ENCODE measurements at places on chromosomes 7 and 10.

- DNase-seq: no peak
Observed at GRCh38 chr10:48978318-48978717, 38.7 kb upstream of the LRRC18 start.

GRCh38 chr7:86815556-86815955, 171.8 kb downstream of the GRM3 start:
- DNase-seq: no peak

GRCh38 chr7:39360766-39361165, 205.4 kb upstream of the YAE1 start:
- no peak for DNase-seq

- no peak for DNase-seq
Observed at GRCh38 chr7:150862356-150862755, 10.0 kb downstream of the AOC1 start.

DNA sequence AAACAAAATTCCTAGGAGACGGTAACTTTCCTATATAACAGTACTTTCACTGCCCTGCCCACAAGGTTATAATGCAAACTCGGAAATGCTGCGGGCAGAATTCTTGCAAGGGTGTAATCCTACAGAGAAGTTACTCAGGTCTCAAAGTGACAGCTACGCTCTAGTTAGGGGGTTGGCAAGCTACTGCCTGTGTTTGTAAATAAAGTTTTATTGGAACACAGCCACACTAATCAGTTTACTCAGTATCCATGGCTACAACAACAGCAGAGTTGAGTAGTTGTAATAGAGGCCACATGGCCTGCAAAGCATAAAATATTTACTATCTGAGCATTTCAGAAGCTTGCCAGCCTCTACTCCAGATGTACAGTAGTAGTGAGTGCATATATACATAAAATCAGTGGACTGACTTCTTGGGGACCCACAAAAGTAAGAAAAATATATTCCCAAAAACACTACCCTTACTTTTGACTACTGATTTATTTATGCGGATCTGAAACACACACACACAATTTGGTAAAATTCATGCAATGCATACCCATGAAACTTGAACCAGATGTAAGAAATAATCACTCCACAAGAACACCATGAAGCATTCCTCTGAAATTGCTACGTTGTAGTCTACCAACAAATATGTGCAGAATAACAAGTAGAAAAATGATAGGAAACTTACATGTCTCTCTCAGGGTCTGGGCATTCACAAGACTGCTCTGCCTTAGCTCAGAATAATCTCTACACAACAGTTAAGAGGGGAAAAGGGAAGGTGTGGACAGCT, 53.0 kb downstream of the SMURF1 start:
- no peak for DNase-seq

GRCh38 chr10:24929056-24929544, 23.3 kb downstream of the PRTFDC1 start:
- DNase-seq: no peak

GRCh38 chr7:29945259-29945809, 44.3 kb downstream of the SCRN1 start:
- no peak for DNase-seq

DNA sequence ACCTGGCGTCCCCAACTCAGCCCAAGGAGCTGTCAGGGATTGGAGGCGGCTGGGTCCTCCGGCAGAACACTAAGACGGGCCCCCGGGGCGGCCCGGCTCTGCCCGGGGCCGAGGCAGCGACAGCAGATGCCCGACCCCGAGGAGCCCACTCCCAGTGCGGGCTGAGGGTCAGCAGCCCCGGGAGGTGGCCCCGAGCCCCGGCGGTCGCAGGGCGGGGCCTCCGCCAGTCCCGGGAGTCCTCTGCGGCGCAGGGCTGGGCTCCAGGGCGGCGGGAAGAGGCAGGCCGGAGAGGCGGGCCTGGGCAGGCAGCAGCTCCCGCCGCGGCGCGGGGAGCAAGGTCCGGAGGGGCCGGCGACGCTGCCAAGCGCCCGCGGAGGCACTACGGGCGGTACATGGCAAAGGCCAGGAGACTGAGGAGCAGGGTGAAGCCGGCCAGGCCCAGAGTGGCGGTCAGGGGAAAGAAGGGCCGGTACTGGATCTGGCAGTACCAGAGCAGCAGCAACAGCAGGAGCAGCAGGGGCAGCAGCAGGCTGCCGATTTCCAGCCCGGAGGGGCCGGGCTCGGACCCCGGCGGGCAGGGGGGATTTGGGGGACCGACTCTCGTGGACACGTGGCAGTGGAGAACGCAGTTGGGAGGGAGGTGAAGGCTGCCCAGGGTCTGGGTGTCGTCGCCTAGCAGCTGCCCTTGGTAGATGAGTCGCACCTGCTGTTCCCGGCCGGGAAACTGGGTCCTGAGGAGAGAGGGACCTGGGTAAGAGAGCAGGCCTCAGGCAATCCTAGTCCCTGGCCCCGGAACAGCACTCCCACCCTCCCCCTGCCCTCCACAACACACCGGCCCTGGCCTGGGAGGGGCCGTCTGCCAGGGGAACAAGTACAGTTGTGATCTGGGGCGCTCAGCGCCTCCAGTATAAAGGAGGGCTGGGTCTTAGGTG, 827 bp upstream of the FASTK start:
- DNase-seq: no peak

- DNase-seq: no peak
Observed at GRCh38 chr7:17696422-17696821, 243.9 kb downstream of the SNX13 start.

DNA sequence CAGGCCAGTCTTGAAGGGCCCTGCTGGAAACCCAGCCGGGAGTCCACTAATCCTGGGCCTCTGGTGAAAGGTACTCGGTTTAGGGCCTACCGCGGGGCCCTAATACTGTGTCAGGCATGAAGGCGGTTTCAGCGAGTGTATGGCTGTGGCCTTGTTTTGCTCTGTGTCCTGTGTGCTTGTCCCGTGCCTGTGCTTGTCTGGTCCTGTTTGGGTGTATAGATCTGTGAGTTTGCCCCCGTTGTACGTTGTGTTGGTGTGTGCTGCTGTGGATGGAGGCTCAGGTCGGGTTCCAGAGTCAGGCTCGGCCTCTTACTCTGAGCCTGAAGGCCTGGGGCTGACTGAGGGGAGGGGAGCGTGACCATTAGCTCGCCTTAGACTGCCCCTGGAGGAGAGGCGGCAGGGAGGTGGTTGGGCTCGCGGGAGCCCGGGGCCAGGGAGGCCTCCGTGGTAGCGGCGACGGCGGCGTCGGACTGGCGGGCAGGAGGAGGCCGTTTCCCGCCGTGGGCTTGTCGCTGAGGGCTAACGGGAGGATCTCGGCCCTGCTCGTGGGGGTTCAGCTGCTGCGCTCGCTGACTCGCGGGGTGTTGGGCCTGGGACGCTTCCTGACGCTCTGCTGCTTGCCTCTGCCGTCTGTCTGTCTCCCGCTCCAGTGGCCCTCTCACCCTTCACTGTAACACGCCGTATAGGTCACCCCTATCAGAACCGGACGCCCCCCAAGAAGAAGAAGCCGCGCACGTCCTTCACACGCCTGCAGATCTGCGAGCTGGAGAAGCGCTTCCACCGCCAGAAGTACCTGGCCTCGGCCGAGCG, 2.6 kb downstream of the TLX1 start:
- DNase-seq: no peak

- no peak for DNase-seq
Observed at GRCh38 chr10:81820418-81820817, 54.6 kb upstream of the NRG3 start.

- DNase-seq: no peak
Observed at GRCh38 chr10:7686351-7687171, 16.6 kb upstream of the ITIH2 start.

DNA sequence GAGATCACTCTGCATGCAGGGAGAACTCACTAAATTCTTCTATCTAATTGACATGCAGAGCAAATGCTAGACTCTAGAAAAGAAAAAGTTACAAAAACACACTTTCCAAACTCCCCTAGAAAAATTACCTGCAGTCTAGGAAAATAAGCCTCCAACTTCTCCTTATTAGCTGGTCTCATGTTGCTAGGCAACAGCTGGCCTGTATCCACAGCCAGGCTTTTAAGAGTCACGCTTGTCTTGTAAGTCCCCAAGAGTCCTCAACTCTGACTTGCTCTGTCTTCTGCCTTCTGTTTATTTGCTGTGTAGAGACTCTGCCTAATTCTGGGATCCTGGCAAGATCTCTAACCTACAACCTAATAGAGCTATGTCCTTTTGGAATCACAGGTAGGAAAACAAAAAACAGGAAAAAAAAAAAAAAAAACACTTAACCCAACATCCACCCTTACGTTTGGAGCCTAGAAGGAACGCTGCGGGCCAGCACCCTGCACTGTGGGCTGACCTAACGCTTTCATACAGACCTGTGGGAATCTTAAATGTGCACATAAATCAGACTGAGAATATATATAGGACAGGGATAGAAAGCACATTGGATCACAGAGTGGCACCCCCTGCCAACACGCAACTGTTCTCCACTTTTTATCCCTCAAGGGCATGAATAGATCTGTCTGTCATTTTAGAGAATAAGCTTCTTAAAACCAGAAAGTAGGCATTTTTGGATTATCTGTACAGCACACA, 117.0 kb upstream of the PTPRZ1 start:
- DNase-seq: peak; percentile 12

- DNase-seq: no peak
Observed at GRCh38 chr10:34397324-34397723, 417.8 kb downstream of the PARD3 start.

DNA sequence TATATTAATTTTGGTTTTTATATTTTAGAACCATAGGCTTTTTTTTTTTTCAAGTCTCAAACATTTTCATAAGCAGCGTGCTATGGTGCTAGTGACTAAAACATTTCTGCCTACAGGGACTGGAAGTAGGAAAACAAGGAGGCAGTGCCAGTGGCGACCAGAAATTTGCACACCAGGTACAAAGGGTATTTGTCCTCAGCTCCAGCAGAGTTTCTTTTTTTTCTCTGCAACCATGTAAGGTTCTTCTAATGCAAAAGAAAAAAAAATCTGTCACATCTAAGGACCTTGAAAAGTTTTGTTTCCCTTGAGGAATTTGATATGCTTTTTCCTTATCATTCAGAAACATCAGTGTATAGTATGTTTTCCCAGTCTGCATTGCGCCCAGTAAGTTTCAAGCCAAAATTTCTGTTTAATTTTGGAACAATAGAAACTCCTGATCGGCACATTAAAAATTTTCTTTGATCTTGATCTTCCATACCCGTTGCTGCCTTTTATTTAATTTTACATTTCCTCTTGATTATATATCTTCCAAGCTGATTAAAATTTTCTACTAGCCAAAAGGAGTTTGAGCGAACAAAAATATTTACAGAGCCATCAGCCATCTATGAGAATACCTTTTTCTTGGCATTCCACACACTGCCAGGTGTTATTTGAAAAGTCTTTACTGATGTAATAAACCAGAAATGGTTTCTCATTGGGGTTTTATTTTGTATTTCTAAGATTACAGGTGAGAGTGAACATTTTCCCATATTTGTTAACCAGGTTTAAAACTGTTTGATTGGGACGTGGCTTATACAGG, 956 bp upstream of the KLHDC10 start:
- DNase-seq: peak; percentile 55

DNA sequence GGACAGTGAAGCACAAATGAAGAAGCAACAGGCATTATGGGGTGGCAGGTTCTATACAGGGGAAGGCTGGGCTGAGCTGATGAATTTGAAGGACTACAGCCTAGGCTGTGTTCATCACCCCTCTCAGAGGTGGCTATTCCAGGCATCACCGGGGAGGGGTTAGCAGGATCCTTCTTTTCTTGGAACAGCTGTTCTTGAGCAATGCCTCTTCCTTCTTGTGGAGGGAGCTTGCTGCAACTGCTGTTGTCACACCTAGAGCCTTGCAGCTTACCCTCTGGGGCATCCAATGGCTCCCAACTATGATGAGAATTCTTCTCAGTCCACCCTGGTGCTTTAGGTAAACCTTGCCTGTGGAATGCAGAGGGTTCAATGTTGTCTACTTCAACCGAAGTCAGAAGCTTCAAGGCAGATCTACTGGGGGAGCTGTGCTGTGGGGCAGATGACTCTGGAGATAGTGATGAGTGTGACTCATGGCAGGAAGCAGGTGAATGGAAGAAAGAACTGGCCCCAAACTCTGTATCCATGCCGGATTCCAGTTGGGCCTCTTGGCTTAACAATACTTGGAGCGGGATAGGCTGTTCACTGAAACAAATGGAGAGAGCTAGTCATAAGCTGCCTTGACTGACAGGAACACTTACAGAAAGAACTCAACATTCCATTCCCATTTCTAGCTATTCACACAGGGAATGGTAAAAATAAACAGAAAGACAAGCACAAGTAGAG, 21.5 kb upstream of the PPP3CB start:
- no peak for DNase-seq

DNA sequence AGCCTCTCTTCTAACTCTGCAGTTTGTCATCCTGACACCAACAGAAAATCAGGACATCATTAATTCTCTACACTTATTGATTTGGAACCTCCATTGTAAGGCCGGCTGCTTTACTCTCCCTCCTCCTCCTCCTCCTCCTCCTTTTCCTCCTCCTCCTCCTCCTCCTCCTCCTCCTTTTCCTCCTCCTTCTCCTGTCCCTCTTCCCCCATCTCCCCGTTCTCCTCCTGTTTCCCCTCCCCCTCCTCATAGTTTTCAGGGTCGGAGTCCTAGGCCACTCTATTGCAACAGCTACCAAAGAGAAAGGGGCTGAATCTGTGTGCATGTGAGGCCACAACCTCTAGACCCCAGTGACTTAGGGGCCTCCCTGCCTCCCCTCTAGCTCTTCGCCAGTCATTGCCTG, 136.1 kb downstream of the HECW1 start:
- no peak for DNase-seq

- DNase-seq: no peak
Observed at GRCh38 chr10:33712825-33713224, 378.4 kb upstream of the NRP1 start.

- no peak for DNase-seq
Observed at GRCh38 chr7:70539617-70540016, 592.3 kb upstream of the GALNT17 start.

- DNase-seq: no peak
Observed at GRCh38 chr10:22341190-22341925, 3.9 kb upstream of the SPAG6 start.

- DNase-seq: no peak
Observed at GRCh38 chr7:15709978-15710377, 23.5 kb upstream of the MEOX2 start.

DNA sequence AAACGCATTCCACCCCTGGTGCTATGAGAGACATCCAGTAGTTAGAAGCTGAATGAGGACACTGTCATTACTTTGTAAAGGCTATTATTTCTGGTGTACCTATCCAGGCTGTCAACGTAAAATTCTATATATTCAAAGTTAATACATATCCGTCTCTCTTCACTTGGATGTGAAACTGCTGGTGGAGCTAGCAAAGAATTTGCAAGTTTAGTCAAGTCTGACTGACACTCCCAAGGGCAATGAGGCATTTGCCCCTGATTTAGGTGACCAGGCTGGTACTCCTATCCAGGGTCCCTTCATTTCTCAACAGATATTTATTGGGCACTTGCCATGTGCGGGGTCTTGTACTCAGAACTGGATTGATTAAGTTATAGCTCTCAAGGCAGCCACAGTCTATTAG, 260.1 kb upstream of the CDC14C start:
- no peak for DNase-seq

GRCh38 chr10:12938271-12938670, 63.2 kb downstream of the CCDC3 start:
- DNase-seq: no peak

- DNase-seq: no peak
Observed at GRCh38 chr7:5854738-5855137, 25.9 kb upstream of the OCM start.

Measured in DMS79 treated with DMSO at 0.1 percent for 48 hours (cell line).